ENCODE measurements at places on chromosomes 13 and 19. TPM values are rescaled to one million over a fixed set of nuclear protein-coding genes. Genes with fewer than 3 reads are reported as not detected.

The IGFL2 gene
- not detected for polyA plus RNA-seq

The ZNF844 gene
- polyA plus RNA-seq, result 8.8 TPM

The PCDH9 gene
- polyA plus RNA-seq, result 2.3 TPM

The TSSK6 gene
- polyA plus RNA-seq, result 4.6 TPM

The GPR32 gene
- not detected for polyA plus RNA-seq

The KLC3 gene
- not detected for polyA plus RNA-seq

The F10 gene
- not detected for polyA plus RNA-seq

The LHB gene
- 0.78 TPM for polyA plus RNA-seq

The LGALS7B gene
- not detected for polyA plus RNA-seq

The C13orf46 gene
- polyA plus RNA-seq, result 1.1 TPM

The ZNF723 gene
- not detected for polyA plus RNA-seq
